ENCODE measurements at places on chromosomes 4 and X. TPM values are rescaled to one million over a fixed set of nuclear protein-coding genes. Genes with fewer than 3 reads are reported as not detected.

RHOXF2B gene
- not detected for total RNA-seq

GRCh38 chr4:39732728-39733127, 34.8 kb downstream of the UBE2K start:
- H3K27me3 ChIP-seq: no peaks in the 10 kb centered on the region
- no peaks in the 10 kb centered on the region for H3K36me3 ChIP-seq
- no peak for DNase-seq
- peaks cover 12% of the 10 kb centered on the region for H3K4me1 ChIP-seq

DNA sequence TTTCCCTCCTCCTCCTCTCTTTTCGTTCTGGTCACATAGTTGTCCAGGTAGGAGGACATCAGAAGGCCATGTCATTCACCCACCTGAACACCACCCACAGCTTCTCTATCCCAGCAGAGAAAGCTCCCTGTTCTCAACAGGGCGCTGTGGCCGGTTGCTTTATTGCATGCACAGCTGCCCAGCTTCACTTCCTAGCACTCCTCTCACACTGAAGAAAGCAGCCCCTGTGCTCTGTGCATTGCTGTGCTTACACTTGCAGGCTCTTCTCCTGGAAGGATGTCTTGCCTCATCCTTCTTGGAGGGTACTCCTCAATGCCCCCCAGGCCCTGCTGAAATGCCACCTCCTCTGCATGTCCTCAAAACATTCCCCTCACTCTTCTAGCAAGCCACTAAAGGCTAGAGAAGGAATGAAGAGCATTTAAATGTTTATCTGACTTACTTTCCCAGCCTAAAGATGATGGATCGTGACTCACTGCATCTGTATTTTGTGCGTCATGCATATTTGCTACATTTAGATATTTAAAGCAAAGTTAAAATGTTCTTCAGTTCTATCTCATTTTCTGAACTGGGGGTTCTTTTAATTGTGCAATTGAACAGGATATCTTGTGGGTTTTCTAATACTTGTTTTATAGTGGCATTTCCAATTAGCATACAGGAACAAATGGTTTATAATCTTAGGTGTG, 186.4 kb upstream of the PUDP start:
- no peak overlapping the region for H3K27ac ChIP-seq
- H3K4me1 ChIP-seq: no peaks in the 10 kb centered on the region

DNA sequence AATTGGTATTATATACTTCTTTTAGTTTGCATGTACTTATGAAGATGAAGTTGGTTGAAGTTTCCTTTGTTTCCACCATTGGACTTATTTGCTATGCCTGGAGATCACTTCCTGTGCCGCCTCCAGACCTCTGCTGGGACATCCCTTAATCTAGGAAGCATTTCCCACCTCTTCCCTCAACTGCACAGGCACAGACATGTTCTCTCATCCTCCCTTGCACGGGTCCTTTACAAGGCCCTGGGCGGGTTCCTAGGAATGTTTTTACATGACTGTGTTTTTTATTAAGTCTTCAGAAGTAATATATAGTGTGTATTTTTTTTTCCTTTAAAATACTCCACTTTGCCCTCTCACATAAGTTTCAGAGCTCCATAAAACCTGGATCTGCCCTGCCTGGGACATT, 51.0 kb downstream of the TMEM131L start:
- H3K27ac ChIP-seq: peak overlapping the region; percentile 1
- no peak overlapping the region for H3K4me3 ChIP-seq
- no peak for DNase-seq
- no peaks in the 10 kb centered on the region for H3K27me3 ChIP-seq
- peaks cover 24% of the 10 kb centered on the region for H3K4me1 ChIP-seq

GAGE2A gene
- total RNA-seq: not detected

CSN1S1 gene
- total RNA-seq: not detected

DNA sequence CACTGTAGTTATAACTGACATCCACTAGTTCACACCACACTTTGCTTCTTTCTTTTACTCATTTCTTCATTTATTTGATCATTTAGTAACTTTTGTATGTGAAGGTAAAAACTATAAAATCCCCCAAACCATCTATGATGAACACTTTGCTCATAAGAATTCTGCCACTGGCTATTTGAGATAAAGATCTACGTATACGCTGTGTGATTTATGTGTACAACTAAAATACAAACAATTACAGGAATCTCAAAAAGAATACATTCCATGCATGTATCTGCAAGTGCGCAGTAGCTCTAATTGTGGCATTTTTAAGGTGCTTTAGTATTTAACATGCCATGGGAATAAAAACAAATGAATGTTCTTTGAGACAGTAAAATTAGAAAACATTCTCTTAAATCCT, 156.9 kb upstream of the NAP1L5 start:
- no peaks in the 10 kb centered on the region for H3K36me3 ChIP-seq
- H3K4me3 ChIP-seq: no peak overlapping the region
- H3K27ac ChIP-seq: no peak overlapping the region
- DNase-seq: no peak
- no peaks in the 10 kb centered on the region for H3K27me3 ChIP-seq
- peaks cover 11% of the 10 kb centered on the region for H3K4me1 ChIP-seq

DNA sequence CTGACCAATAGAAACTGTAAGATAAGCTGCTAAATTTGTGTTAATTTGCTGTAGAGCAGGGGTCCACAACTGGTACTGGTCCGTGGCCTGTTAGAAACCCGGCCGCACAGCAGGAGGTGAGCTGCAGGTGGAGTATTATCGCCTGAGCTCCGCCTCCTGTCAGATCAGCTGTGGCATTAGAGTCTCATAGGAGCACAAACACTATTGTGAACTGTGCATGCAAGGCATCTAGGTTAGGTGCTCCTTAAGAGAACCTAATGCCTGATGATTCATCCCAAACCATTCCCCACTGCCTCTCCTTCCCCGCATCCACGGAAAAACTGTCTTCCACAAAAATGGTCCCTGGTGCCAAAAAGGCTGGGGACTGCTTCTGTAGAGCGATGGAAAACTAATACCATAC, 19.7 kb downstream of the FBXW7 start:
- no peak overlapping the region for H3K27ac ChIP-seq
- no peaks in the 10 kb centered on the region for H3K27me3 ChIP-seq
- no peak overlapping the region for H3K4me3 ChIP-seq

FSTL5 gene
- total RNA-seq: 0.74 TPM

MAGEA1 gene
- total RNA-seq: not detected

GRCh38 chrX:56783450-56783831, 54.4 kb downstream of the NBDY start:
- H3K4me1 ChIP-seq: peaks cover 6% of the 10 kb centered on the region
- H3K4me3 ChIP-seq: peak overlapping the region; percentile 40
- no peaks in the 10 kb centered on the region for H3K36me3 ChIP-seq
- DNase-seq: no peak

INPP4B gene
- total RNA-seq: 21.1 TPM

CXorf51B gene
- not detected for total RNA-seq

MAGT1 gene
- total RNA-seq: 39.3 TPM

DNA sequence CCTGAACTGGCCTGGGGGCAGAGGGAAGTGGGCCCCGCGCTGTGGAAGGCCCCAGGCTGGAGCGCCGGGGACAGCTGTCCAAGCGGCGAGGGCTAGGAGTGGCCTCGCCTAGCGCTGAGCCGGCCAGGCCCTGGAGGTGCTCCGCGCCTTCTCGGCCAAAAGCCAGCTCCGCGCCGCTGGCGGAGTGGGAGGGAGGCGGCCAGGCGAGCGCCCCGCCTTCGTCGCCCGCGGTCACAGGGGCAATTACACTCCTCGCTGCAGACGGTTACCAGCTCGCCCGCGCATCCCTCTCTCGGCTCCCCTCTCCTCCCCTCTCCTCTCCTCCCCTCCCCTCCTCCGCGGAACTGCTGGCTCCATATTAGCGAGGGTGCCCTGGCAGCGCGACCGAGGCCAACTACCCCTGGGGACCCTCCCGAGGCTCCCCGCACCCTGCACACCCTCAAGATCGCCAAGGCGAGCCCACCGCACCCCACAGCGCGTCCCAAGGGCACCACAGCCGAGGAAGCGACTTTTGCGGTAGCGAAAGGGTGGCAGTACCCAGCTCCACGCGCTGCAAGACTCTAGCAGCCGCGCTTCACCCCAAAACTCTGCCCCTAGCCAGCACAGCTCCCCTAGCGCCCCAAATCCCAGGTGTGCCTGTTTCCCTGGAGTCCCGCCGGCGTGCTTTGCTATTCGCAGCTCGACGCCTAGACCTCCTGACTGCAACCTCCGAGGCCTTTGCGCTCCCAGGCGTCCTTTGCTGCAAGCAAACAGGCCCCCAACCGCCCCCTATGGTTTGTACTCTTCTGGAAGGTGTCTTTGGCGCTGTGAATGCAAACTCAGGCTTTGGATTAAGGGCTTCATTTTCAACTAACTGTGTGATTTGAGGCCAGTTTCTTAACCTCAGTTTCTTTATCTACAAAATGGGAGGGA, 91.4 kb downstream of the BCOR start:
- H3K4me1 ChIP-seq: peaks cover 21% of the 10 kb centered on the region
- H3K27ac ChIP-seq: no peak overlapping the region
- no peak for DNase-seq
- H3K27me3 ChIP-seq: no peaks in the 10 kb centered on the region
- no peaks in the 10 kb centered on the region for H3K36me3 ChIP-seq

DNA sequence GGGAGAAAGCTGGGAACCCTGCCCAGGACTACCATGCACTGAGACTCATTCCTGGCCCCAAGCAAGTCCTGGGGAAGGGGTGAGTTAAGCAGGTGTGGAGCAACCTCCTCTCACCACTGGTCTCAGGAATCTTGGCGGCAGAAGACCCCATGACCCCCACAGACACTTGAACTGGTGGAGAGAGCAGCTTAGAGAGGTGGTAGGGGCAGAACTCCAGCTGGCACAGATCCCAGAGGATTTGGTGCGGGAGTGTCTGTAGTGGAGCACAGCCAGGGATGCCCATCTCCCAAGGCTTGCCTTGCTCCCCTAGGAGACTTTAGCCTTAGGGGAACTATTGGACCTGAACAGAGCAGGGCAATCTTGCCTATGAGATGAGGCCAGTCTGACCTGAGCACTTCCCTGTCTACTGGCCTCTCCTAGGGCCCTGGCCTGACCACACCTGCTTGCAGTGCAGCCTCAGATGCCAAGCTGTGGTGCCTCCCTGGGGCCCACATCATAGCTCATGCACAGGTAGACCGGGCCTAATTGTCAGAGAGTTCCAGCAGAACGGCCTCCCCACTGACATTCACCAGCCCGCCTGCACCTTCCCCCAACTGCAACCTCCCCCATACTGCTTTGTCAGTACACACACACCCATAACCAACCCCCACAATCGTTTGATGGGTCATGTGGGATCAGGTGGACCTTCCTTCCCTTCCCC, 78.0 kb downstream of the NAA11 start:
- no peaks in the 10 kb centered on the region for H3K27me3 ChIP-seq
- H3K27ac ChIP-seq: no peak overlapping the region
- H3K4me3 ChIP-seq: no peak overlapping the region
- no peak for DNase-seq
- H3K36me3 ChIP-seq: no peaks in the 10 kb centered on the region
- H3K4me1 ChIP-seq: no peaks in the 10 kb centered on the region

GRCh38 chr4:152929888-152930287, 6.2 kb upstream of the FHDC1 start:
- H3K4me1 ChIP-seq: no peaks in the 10 kb centered on the region
- H3K4me3 ChIP-seq: no peak overlapping the region
- no peak overlapping the region for H3K27ac ChIP-seq

DNA sequence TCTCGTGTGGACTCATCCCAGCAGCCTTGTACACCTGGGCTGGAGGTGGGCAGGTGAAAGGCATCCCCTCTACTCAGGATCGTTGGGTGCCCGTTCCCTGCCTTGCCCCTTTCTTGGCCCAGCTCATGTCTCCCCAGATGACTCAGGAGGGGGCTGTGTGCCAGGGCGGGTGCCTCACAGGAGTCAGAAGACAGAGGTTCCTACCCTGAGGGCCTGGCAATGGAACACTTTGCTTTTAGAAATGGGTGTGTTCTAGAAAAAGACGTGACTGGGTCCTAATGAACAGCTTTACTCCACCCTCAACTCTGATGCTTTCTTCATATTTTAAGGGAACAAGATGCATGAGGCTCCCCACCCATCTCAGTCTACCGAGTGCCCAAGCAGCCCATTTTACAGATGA, 22.5 kb upstream of the TRIM2 start:
- no peak for DNase-seq
- H3K36me3 ChIP-seq: no peaks in the 10 kb centered on the region
- H3K4me3 ChIP-seq: no peak overlapping the region
- no peak overlapping the region for H3K27ac ChIP-seq
- no peaks in the 10 kb centered on the region for H3K4me1 ChIP-seq
- no peaks in the 10 kb centered on the region for H3K27me3 ChIP-seq

- no peak for DNase-seq
- H3K36me3 ChIP-seq: no peaks in the 10 kb centered on the region
- no peaks in the 10 kb centered on the region for H3K27me3 ChIP-seq
- peaks cover 10% of the 10 kb centered on the region for H3K4me1 ChIP-seq
Measured at GRCh38 chr4:7582313-7583097, 147.8 kb upstream of the PSAPL1 start.

All from vagina (tissue), 2 donors.